Skeletal muscle cell (primary cell): ENCODE measurements at places on chromosomes 12 and 14.

GRCh38 chr14:61495809-61496208 is 174.4 kb downstream of the PRKCH start:
- DNase-seq, result no peak

GRCh38 chr14:93234798-93235197 is 27.7 kb downstream of the UBR7 start:
- DNase-seq, result peak; percentile 52

DNA sequence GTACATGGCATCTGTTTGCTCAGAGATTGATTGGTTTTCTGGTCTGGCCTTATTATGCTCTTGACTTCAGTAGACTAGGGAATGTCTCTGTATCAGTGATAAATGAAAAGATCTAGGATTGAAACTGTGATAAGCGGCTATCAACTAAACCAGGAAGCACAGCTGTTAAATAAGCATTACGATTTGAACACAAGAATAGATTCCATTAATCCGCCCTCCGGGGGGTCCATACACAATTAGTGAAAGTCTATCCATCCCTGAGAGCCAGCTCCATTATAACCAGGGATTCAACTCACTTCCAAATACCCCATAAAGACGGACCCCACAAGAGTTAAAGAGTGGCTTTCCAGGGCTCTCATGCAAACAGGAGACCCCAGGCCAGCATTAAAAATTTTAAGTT is 279.0 kb downstream of the GRIN2B start:
- no peak for DNase-seq

- no peak for DNase-seq
These were observed 619.4 kb upstream of the ATP2B1 start for GRCh38 chr12:90327793-90328743.

GRCh38 chr14:90569606-90570387 is 173.0 kb downstream of the CALM1 start:
- DNase-seq, result no peak

DNA sequence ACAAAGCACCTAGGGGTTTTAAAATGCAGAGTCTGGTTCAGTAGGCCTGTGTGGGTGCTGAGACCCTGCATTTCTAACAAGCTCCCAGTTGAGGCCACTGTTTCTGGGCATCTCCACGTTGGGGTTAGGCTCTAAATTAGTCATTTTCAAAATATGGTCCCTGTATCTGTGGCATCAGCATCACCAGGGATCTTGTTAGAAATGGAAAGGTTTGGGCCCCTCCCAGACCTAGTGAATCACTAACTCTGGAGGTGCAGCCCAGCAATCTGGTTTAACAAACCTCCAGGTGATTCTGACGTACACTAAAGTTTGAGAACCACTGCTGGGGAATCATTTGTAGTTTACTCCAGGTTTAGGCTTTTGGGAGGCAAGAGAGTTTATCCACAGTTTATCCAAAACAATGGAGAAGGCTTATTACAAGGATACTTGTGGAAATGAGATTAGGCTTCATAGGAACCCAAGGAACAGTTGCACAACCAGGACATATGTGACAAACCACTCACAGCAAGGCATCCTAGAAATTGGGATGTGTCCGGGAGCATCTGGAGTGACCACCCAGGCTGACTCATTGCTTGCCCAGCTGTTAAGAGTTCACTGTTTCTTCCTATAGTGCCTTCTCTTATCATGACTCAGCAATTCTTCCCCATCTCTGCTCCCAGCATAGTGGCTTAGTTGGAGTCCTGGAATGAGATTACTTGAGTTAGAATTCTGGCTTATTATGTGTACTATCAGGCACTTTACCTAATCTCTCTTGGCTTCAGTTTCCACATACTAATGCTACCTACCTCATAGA is 71.6 kb upstream of the STXBP6 start:
- DNase-seq, result peak; percentile 88

DNA sequence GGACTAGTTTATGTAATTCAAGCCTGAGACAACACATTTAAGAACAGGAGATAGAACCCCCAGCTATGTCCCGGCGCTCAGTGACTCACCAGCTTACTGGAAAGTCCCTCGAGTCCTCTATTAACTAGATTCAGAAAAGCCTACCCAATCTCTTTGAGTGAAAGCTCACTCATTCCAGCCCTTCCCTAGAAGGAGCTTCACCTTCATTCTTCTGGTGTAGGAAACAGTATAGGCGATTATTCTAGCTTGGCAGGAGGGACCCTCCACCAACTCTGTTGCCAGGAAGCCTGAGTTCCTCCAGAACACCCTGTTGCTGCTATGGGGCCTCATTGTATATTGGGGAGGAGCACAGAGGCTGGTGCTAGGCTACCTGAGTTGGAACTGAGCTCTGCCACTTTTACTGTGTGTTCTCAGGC is 57.2 kb upstream of the AEBP2 start:
- DNase-seq, result peak; percentile 76

DNA sequence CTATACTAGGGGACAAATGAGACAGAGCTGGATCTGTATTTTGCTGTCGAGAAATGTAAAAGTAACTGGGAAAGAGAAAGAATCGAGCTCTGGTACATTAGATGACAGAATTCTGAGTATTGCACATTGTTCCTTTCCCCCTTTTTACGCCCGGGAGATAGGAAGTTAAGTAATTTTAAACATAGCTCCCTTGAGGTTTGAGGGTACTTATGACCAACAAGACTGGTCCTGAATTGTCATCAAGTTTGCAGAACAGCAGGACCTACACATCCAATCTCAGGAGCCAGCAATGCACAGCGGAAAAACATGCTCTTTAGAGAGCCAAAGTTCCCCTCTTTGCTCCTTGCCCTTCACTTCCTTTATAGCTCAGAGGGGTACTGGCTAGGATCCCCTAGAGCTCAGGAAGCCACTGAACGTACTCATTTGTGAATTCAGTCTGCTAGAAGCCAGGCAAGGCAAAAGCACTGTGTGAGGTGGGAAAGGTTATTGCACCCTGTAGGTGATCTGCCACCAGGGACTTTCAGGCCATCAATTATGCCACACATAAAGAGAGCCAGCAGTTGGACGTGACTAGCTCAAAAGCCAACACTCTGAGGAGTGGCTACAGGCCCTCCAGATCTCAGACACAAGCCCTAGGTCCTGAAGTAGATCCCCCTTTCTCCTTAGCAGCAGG is 333.8 kb downstream of the KCNH5 start:
- DNase-seq, result no peak

GRCh38 chr12:55757701-55758100 is 14.8 kb downstream of the GDF11 start:
- no peak for DNase-seq

DNA sequence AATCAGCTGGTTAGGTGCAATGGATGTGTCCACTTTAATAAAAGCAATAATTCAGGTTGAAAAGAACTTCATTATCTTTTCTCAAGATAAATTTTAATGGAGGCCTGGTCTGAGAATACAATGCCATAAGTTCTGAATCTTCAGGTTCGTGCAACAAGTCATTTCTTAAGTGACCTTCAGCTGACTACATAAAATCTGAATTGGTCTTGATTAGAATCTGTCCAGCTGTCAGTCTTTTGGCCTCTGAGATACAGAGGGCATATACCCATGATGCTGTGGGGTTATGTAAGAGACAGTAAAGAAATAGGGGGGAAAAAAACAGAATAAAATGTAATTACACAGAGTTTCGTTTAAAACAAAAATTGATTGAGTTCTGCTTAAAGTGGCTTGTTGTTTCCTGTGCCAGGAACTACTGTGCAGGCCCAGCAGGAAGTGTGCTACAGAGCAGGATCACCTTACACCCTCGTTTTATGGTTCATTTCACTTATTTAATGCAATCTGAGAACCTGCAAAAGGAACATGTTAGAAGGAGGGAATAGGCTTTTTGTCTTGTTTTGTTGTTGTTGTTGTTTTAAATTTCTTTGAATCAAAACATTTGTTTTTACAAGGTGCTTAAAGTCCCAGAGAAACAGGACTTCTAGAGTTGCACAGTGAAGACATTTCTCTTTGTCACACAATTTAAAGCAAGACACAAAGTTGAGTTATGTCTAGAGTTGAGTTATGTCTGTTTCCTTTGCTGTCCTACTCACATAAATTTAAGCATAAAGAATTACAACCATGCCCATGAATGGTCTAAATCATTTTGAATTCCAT is 64.2 kb downstream of the LGR5 start:
- DNase-seq, result no peak

GRCh38 chr14:64235652-64236640 is 58.2 kb downstream of the ESR2 start:
- DNase-seq, result no peak

DNA sequence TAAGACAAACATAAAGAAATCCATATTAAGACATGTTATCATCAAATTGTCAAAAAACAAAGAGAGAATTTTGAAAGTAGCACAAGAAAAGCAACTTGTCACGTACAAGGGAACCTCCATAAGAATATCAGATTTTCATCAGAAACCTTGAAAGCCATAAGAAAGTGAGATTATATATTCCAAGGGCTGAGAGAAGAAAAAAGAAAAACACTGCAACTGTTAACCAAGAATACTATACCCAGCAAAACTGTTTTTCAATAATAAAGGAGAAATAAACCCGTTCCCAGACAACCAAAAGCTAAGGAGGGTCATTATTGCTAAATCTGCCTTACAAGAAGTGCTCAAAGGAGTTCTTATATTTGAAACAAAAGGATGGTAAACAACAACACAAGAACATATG is 94.7 kb upstream of the TSPAN8 start:
- DNase-seq, result no peak
